C1 segment of cervical spinal cord (tissue), 14 donors: ENCODE measurements at places on chromosomes 12 and 14.

GRCh38 chr12:2691345-2692071 is 103.3 kb upstream of the FKBP4 start:
- DNase-seq = no peak

- no peak for DNase-seq
Observed at GRCh38 chr12:112342587-112342986, 39.6 kb downstream of the HECTD4 start.

GRCh38 chr12:5694759-5695409 is 250.2 kb downstream of the ANO2 start:
- no peak for DNase-seq

GRCh38 chr14:92551044-92551841 is 37.7 kb downstream of the RIN3 start:
- no peak for DNase-seq

GRCh38 chr12:131275824-131276223 is 322.1 kb downstream of the ADGRD1 start:
- DNase-seq = no peak

DNA sequence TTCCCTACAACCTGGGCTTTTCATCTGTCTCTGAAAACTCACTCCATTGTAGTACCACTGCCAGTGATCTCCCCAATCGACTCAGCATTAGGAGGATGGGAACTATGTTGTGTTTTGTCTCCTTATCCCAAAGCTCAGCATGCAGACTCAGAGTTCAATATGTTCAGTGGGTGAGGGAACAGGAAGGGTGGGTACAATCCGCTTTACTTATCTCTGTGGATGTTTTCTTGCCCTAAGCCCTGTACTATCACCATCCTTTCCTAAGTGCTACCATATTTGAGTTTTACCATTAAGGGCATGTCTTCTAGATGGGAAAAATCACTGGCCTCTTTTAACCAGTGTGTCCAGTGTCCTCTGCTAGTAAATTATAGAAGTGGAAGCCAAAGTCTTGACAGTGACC is 107.1 kb downstream of the PPM1H start:
- DNase-seq = no peak

- DNase-seq = no peak
Observed at GRCh38 chr12:21696625-21697024, 39.0 kb upstream of the LDHB start.

GRCh38 chr12:116306506-116306905 is 29.0 kb upstream of the MED13L start:
- no peak for DNase-seq

DNA sequence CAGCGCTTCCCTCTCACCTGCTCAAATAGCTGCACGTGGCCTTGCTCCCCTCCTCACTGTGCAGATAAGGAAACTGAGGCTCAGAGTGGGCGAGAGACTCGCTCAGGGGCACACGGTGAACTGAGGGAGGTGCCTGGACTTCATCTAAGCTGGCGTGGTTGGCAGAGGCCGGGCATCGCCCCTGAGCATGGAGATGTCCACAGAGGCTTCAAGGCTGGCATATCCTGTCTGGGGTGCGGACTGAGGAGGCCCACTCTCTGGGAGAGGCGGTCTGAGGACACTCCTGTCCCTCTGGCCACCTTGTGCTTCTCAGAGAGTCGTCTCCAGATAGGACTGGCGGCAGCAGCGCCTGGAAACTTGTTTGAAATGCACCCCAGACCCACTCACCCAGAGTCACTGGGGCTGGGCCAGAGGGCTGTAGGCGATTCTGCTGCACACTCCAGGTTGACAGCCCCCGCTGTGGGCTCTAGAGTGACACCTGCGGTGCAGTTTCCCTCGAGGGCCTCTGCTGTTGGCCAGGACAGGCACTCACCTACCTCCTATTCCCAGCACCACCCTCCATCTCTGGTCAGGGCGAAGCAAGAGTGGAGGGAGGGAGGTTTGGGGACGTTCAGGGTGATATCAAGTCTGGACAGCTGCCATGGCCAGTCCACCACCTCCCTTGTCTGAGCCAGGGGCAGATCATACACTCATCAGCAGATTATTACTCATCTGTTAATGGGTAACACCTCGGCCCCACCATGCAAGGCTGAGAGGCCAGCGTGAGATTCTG is 11.2 kb upstream of the LBHD2 start:
- DNase-seq = no peak

- DNase-seq = no peak
Observed at GRCh38 chr14:59407246-59408010, 57.8 kb downstream of the GPR135 start.

DNA sequence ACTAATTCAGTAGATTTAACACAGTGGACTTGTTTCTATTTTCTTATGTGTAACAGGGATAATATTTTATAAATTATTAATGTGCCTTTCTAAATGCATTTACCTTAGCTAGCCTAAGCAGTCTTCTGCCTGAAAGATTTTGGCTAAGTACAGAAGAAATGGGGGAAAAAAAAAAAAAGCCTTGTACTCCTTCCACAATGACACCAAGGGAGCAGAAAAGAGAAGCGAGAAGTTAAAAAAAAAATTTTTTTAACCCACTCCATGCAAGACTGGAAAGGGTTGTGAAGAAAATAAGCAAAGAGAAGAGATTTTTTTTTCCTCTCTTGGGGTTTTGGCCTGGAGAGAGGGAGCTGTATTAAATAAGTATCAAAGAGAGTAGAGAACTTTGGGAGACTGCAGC is 28.7 kb downstream of the NELL2 start:
- DNase-seq = no peak

- DNase-seq = no peak
Observed at GRCh38 chr14:71918955-71919354, 13.3 kb upstream of the RGS6 start.

DNA sequence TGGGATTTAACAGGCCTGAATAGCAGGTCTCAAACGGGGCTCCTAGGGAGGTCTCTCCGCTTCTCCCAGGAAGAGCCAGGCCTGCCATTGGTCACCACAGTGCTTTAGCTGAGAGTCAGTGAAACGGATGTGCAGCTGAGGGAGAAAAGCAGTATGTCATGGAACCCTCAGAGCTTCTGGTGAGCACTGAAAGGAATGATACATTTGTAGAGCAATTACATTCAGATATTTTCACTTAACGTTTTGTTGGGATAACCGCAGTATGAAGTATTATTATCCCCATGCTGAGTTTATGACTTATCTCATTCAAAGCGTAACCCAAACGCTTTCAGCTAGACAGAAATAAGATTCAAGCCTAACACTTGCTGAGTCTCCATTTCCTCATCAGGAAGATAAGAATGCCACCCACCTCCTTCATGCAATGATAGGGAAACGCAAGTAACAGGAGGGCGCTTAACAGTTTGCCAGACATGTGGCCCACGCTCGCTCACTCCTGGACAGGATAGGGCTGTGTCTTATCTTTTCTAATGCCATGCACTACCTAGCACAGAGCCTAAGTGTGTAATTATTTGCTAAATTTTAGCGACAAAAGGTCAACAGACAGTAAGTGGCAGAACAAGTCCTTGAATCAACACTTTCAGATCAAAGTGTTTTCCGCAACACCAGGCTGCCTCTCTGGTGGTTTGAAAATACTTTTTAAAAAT is 28.2 kb downstream of the DAD1 start:
- no peak for DNase-seq

DNA sequence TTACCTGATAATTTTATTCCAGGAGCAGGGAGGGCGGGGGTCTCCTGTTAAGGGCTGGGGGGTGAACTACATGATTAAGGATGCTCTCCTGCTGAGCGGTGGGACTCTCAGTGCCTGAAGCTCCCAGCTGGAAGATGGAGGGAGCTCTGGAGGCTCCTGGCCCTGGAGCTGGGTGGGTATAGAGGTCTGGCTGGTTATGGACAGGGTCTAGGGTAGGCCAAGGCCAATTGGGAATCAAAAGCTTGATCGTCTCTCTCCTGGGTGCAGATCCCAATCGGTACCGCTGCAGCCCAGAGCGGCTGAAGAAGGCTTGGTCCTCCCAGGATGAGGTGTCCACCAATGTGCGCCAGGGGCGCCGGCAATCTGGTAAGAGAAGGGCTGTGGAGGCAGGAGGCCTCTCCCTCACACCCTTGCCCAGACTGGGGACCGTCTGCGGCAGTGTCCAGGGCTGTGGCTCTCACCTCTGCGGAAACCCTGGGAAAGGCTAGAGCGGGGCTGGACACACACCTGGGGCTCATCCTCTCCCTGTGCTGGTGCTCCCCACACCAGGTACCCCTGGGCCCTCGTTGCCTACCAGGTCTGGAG is 28.4 kb downstream of the PLEKHG3 start:
- no peak for DNase-seq

GRCh38 chr12:109926488-109927210 is 26.6 kb downstream of the TCHP start:
- no peak for DNase-seq

GRCh38 chr12:9650151-9650576 is 19.3 kb upstream of the CLEC2D start:
- DNase-seq = no peak

DNA sequence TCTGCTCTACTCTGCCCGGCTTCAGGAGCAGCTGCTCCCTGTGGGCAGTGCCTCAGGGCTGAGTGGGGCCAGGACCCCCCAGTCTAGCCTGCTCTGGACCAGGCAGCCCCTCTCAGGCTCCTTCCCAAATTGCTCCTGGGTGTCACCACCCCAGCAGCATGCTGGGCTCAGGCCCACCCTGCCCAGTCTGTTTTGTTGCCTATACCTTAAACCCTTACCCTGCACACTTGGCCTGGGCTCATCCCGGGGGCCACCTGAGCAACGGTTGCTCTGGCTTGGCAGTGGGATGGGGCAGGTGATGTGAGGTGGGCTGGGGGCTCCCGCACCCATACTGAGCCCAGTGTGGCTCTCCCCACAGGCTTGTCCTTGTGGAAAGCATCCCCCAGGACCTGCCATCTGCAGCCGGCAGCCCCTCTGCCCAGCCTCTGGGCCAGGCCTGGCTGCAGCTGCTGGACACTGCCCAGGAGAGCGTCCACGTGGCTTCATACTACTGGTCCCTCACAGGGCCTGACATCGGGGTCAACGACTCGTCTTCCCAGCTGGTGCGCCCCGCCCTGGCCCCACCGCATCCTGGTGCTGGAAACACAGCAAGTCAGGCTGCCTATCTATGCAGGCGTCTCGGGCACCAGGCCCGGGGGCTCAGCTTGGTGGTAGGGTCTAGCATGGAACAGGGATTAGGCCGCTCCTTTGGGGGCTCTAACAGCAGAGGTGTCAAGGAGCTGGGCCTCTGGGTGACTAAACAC is 3.9 kb downstream of the PLD4 start:
- DNase-seq = no peak

- no peak for DNase-seq
Observed at GRCh38 chr12:55716582-55716957, 724 bp downstream of the BLOC1S1 start.

- DNase-seq = no peak
Observed at GRCh38 chr14:54453252-54453651, 12.1 kb upstream of the CNIH1 start.

DNA sequence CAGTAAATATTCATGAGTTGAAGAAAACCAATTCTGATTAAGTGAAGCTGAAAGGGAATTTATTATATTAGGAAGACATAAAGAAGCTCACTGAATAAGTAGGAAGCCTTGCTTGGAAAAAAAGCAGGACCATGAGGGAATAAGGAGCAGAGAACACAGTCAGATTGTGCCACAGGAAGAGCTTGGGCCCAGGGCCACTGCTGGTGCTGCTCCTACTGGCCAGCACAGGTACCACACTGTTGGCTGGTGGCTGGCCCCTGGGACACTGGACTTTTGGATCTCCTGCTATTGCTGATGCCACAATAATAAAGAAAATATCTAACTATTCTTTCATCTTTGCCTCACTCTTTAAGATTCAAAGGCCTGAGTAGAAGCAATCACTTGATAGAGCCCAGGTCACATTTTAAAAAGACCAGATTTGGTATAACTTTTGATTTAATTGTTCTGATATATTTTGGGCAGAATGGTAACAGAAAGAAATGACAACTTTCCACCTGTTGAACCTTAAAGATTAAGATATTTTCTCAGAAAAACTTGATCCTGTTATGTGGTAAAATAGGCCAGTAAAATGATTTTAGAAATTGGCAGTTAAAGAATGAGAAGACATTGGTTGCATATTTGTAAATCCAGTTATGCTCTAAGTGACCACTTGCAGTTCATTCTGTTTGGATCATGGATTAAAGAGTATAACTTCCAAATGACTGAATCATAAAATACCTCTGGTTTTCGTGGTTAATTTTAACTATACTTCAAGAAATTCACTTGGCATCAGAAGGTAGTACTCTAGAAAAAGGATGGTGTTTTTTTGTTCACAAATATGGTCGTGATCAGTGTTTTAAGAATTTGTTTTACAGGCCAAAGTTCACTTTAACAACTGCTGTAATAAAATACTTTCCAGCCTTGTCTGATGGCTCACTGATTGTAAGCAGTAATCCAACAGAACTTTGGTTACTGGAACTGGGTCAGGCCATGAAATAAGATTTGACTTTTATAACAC is 68.3 kb downstream of the DERA start:
- DNase-seq = no peak

- no peak for DNase-seq
Observed at GRCh38 chr12:44441155-44441554, 435.0 kb downstream of the NELL2 start.

DNA sequence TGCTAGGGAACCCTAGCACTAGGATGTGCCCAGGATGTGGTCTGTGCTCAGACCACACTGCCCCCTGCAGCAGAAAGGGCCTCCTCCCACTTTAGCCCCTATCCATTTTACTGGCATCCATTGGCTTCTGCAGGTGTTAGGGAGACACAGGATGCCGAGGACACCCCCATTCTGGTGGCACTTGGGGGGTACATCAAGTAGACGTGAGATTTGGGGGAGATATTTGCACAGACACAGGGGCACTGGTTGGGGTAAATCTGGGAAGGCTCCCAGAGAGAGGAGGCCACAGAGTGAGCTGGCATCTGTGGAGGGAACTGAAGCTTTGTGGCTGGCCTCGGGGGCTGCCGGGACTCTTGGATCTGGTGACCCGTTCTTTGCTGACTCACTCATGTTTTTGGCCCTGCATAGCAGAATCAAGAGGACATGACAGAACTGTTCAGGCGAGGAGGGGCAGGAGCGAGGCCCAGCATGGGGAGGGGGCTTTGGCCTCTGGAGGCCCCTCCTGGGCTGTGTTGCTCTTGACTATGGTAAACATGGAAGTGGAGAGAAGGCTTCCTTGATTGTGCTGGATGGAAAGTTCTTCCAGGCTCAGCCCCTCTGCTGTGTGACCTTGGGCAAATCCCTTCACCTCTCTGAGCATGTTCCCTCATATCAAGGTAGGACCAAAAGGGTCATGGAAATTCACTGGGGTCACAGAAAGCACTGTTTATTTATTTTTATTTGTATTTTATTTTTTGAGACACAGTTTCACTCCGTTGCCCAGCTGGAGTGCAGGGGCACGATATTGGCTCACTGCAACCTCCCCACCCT is 1.8 kb downstream of the PLBD2 start:
- DNase-seq = no peak

- no peak for DNase-seq
Observed at GRCh38 chr12:114850661-114851275, 166.8 kb upstream of the TBX3 start.

GRCh38 chr12:89856431-89856830 is 147.8 kb upstream of the ATP2B1 start:
- DNase-seq = no peak

DNA sequence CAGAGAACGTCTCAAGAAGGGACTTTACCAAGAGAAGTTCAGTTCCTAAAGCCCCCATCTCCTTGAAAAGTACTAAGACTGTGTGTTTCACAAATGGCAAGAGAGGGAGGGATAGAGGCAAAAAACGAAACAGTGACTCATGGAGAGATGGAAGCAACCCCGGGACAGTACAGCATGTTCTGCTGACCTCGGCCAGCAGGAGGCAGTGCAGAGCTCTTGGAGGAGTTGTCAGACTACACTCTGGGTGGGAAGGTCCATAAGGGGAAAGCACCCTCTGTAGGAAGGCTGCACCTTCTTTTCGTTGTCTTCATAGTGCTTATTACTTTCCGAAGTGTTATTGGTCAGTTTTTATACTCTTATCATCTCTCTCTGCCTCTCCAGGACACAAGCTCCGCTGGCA is 525.2 kb upstream of the CCDC196 start:
- DNase-seq = no peak
